Breast epithelium (tissue), 4 donors: ENCODE measurements at places on chromosomes 5 and 9.

DNA sequence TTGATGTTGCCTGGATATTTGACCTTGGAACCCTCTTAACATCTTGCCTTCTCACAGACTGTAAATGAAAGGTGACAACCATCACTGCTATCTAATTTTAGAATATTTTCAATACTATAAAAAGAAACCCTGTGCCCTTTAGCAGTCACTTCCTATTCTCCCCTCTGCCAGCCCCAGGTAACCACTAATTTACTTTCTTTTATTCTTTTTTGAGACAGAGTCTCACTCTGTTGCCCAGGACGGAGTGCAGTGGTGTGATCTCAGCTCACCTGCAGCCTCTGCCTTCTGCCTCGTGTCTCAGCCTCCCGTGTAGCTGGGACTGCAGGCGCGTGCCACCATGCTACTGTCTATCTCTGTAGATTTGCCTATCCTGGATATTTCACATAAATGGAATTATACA lies 43.6 kb downstream of the FRMPD1 start:
- no peak for DNase-seq

GRCh38 chr5:61330341-61330844 lies 1.7 kb upstream of the ZSWIM6 start:
- no peak for DNase-seq

DNA sequence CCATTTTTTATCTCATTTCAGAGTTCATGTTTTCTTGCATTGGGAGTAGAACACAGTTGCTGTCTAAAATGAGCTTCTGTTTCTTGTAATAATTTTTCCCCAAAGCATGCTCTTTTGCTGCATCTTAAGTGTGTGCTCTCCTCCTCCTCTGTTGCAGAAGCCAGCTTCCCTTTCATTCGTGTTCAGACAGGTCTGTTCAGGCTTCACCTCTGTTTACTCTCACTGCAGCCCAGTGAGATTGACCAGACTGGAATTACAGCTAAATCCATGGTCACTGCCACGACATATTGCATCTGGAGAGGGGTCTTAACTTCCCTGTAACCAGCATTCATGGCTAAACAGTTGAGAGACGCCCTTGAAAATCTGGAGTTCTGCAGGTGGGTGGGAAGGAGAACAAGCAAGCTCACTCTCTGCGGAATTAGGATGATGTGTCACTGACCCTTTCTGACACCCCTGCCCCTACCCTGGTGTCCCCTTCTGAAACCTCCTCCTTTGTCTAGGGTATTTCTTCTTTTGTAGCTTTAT lies 223.2 kb downstream of the FSTL4 start:
- DNase-seq, result no peak

DNA sequence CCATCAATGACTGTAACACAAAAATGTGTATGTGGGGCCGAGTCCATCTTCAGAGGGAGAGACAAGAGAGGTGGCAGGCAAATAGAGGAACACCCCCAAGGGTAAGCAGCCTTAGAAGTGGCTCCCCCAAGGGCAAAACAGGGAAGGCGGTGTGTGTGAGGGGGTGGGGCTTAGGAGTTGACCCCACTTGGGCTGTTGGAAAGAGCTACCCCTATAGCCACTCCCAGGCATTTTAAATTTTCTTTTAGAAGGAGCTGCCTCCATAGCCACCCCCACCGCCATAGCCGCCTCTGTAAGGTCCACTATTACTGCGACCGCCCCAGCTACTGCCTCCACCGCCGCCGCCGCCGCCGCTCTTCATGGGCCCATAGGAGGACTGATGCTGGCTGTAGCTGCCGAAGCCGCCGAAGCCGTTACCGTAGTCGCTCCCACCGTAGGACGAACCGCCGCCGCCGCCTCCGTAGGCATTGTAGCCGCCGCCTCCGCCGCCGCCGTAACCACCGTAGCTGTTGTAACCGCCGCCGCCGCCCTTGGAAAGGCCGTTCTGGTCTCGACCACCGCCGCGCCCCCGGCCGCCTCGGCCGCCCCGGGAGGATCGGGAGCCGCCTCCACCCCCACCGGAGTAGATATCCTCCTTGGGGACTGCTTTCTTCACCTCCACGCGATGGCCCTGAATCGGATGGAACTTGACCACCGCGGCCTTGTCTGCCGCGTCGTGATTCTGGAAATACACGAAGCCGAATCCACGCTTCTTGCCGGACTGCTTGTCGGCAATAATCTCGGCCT lies 1.1 kb downstream of the HNRNPA0 start:
- no peak for DNase-seq

DNA sequence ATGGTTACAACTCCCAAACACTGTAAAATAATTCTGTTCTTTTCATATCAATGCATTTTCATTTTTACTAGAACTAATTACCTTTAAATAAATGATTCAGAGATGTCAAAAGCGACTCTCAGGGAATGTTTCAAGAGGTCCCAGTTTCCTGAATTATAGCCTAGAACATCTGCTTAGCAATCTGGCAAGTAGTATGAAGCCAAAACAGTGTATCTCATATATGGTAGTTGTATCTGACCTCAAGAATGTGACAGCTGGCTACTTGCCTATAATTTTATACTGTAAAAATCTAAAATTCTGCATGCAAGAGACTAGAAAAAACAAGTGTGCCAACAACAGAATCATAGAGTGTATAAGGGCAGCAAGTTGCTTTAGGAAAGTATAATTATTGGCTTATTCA lies 187.7 kb upstream of the POU5F2 start:
- DNase-seq, result no peak

DNA sequence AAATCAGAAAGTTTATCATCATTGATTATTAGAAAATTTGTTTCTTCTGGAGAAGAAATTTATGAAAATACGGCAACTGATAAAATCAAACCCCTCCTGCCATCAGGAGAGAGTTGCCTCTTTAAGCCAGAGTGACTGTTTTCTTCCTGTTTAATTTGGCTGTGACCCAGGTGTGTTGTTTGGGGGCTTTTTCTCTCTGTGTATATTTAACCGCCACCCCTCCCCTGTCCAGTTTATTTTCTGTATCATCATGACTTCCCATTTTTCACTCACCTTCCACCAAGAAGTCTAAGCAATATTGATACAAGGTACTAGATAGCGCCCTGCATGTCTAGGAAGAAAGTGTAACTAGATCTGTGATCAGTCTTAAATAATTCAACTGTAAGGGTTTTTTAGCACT lies 50.1 kb downstream of the FAM78A start:
- no peak for DNase-seq
